ENCODE measurements at places on chromosomes 5 and 9.

- no peak for DNase-seq
Measured at GRCh38 chr5:131245312-131245711, 18.5 kb upstream of the CDC42SE2 start.

- no peak for DNase-seq
Measured at GRCh38 chr5:31741496-31741895, 102.6 kb downstream of the PDZD2 start.

- no peak for DNase-seq
Measured at GRCh38 chr5:176899946-176900779, 1.0 kb upstream of the HK3 start.

DNA sequence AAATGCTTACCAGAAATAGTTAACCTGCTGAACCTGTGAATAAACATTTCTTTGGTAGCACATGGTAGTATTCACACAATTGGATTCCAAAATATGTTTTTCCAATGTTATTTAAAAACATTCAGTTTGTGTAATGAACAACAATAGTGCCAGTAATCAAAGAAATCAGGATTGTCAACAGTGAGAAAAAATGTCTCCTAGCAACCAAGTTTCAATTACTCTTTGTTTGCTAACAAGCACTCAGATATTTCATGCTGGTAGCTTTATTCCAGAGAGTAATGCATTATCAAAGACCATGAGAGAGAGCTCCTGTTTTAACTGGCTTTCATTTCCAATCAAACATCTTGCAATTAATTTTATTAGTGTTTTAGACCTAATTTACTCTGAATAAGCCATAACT is 768.1 kb upstream of the GRAMD2B start:
- no peak for DNase-seq

- no peak for DNase-seq
Measured at GRCh38 chr5:167982-168660, 23.2 kb upstream of the LRRC14B start.

- DNase-seq: no peak
Measured at GRCh38 chr5:143554187-143554717, 150.8 kb upstream of the NR3C1 start.

GRCh38 chr5:180100621-180101450 is 29.3 kb upstream of the RNF130 start:
- DNase-seq: no peak

DNA sequence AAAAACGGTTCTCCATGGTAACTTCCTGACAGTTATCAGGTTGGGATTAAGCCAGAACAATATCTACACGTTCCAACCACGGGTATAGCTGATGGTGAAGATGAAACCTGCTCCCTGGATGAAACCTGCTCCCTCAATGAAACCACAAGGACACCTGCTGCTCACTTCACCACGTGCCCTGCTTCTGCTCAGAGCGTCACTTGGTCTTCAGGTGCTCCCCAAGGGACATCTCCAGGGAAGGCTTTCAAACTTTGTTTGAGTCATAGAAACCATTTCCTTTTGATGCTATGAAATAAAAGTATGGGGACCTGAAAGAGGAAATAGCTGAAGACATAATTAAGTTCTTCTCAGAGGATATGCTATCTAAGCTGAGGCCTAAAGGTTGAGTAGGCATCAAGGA is 242.4 kb downstream of the MED10 start:
- DNase-seq: no peak

GRCh38 chr5:140041492-140042392 is 1.4 kb downstream of the NRG2 start:
- no peak for DNase-seq

DNA sequence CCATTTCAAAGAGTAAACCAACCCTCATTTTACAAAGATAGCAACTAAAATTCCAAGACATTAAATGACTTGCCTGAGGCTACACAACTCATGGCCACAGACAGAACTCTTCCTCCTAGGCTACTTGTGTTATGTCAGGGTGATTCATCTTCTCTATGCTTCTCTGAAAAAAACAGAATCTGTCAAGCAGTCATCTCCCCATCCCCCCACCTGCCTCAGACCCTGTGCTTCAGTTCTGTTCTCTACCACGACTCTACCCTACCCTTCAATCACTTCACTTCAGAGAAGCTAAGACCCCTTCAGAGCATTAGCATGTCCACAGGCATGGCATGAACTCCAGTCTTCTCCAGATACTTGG is 277.7 kb upstream of the PTGER4 start:
- no peak for DNase-seq

- DNase-seq: no peak
Measured at GRCh38 chr5:104734046-104734445, 1171.5 kb upstream of the NUDT12 start.

- DNase-seq: no peak
Measured at GRCh38 chr5:53362521-53362941, 117.9 kb upstream of the FST start.

DNA sequence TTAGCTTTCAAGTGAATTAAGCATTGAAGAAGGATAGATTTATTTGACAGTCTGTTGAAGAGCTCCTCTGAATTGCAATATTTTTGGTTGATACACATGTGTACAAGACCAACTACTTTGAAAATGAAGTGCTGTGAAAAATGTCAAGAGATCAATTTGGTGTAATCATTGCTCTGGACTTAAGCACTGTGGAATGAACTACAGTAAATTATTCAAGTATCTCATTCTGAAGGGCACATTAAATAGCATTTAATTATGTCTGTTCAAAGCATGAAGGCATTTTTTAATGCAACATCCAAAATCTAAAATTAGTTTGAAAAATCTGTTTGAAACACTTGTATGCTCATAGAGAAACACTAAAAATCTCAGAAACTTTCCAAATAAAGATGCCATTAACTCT is 107.5 kb downstream of the CDH18 start:
- DNase-seq: no peak

- DNase-seq: no peak
Measured at GRCh38 chr5:125865166-125865815, 557.9 kb upstream of the GRAMD2B start.

DNA sequence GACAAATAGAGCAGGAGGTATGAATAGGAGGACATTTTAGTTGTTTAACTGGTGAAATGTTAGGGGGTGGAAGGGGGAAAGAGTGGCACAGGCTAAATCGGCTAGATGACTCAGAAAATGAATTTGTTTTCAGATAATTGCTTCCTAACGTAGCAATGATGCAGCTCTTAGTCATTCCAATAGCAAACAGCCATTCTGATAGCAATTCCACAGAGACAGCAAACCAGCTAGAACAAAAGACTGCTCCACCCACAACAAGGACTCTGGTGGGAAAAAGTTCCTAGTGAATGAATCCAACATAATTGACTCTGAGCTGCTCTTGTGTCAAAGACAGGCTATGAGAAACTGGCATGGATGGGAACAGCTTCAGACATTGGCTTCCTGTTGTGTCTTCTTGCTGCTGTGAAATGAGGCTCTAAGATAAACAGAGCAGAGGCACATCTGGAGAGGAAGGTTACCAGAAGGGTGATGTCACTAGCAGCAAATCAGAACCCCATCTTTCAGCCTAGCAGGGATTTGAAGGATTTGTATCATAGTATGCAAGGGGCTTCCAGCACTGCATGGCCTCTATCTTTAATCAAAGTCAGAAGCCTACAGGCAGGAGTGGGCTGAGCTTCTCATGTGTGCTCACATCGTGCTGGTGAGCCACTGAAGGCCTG is 28.1 kb upstream of the F2RL1 start:
- no peak for DNase-seq

- no peak for DNase-seq
Measured at GRCh38 chr9:14153310-14153720, 160.6 kb downstream of the NFIB start.

- DNase-seq: no peak
Measured at GRCh38 chr9:23754551-23754950, 71.5 kb downstream of the ELAVL2 start.

GRCh38 chr9:98902925-98903324 is 40.8 kb upstream of the COL15A1 start:
- DNase-seq: no peak

DNA sequence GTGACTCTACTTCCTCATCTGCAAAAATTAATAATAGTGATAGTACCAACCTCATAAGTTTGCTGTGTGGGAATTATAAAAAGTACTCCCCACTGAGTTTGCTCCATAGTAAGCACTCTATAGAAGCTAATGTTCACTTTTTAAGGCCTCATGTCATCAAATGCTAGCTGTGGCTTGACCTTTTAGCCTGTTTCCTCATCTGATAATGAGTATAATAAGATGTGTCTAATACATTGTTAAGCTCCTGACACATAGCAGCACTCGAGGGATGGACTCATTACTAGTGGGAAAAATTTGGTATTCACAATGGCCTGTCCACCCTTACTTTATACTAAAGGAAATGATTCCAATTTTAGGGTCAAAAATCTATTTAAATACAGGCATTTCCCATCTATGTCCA is 26.1 kb upstream of the CAST start:
- no peak for DNase-seq

- no peak for DNase-seq
Measured at GRCh38 chr9:123724211-123724796, 205.6 kb downstream of the DENND1A start.

- DNase-seq: no peak
Measured at GRCh38 chr5:73122875-73123810, 2.8 kb downstream of the TMEM171 start.

Measured in HuH-7.5 (cell line).